T1000 (cell line): ENCODE measurements at places on chromosomes 12 and 14.

DNA sequence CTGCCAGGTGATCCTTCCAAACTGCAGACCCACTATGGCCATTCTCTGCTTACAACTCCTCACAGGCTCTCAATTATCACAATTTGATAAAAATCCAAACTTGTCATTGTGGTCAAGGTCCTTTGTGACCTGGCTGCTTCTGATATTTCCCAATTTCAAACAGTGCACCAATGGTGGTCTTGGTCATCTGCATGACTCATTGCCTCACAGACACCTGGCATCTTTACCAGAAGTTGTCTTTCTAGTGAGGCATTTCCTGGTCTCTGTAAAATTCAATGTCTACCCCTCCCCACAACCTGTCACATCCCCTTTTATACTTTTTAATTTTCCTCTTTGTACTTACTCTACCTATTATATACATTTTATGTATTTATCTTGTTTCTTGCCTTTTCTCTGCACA, 17.8 kb upstream of the PAPOLA start:
- DNase-seq, result no peak

DNA sequence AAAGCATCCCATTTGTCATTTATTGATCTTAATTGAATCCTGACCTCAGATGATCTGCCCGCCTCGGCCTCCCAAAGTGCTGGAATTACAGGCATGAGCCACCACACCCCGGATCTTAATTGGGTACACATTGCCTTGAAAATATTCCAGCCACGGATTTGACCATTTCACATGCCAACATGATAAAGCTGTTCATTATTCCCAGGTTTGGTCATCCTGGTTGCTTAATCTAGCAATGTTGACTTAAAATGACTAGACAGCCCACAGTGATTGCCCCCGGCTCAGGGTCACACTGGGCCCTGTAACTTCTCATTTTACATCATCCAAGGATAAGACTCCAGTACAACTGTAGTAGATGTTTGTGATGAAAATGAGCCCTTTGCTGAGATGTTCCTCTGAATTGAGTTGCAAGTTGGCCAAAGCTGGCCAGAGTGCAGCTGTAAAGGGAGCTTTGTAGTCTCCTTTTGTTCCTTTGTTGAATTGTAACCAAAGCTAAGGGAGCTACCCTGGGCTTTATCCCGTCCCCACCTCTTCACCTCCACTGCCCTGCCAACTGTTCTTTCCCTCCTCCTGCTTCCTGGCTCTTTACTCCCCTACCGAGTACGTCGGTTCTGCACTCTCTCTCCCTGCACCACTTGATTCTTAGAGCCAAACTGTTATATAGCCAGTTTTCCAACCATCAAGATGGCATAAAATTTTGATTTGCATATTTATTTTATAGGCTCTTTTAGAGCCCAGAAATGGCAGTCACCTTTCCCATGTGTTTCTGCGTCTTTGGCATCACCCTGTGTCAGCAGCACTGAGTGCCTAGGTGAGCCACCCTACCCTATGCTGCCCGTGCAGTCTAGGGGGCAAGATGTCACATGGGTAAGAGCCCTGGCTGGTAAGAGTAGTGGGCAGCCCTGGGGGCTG, 141.3 kb upstream of the HIF1A start:
- DNase-seq, result peak; percentile 71

- DNase-seq, result no peak
These were observed 23.3 kb downstream of the TMED8 start for GRCh38 chr14:77353469-77354141.

GRCh38 chr12:100403446-100403845, 46.6 kb downstream of the SLC17A8 start:
- DNase-seq, result no peak

GRCh38 chr14:91872517-91873470, 5.5 kb upstream of the TC2N start:
- DNase-seq, result no peak

DNA sequence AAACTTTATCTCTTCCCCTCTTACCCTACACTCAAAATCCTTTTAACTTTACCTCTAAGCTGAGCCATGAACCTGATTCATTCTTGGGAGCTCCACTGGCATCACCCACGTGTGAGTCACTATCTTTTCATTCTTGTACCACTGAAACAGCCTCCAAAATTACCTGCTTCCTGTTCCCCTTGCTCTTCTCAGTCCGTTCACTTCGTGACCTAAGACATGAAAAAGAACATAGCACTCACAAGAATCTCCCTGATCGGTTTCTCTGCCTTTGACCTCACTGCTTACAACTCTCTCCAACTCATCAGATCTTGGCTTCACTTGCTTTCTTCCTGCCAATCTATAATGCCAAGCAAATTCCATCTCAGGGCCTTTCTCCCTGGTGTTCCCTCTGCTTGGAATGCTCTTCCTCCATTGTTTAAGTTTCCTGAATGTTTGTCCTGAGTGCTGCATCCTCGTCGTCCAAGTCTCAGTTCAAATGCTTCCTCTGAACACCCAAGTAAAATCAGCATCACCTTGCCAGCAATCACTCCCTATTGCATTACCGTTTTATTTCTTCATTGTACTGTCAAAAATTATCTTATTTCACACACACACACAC, 9.2 kb downstream of the GLIPR1 start:
- DNase-seq, result no peak

- no peak for DNase-seq
These were observed 21.0 kb downstream of the ALX1 start for GRCh38 chr12:85301051-85301450.

- DNase-seq, result no peak
These were observed 184.4 kb upstream of the HIF1A start for GRCh38 chr14:61510736-61511557.

GRCh38 chr14:45673420-45673819, 420.4 kb upstream of the MIS18BP1 start:
- no peak for DNase-seq

GRCh38 chr14:102342238-102342637, 20.5 kb downstream of the CINP start:
- DNase-seq, result no peak

- no peak for DNase-seq
These were observed 264.7 kb downstream of the APAF1 start for GRCh38 chr12:98909746-98910145.

DNA sequence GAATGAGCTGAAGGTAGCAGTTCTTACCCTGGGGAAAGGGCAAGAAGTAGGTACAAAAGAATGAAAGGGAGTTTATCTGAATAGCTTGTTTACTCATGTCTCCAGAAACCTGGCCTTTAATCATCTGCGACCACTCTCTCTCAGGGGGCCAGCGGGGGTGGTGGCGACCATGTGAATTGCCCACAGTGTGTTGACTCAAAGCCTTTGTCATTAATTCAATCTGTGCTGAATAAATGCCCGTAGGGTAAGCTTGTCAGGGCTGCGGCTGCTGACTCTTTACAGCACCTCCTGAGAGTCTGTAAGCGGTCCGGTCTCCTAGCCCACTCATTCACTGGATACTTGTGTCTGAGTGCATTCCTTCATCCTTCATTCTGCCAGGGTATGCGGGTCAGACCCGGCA, 874.4 kb downstream of the SLC6A15 start:
- DNase-seq, result peak; percentile 61

- no peak for DNase-seq
These were observed 3.2 kb upstream of the MED13L start for GRCh38 chr12:116280595-116281290.

DNA sequence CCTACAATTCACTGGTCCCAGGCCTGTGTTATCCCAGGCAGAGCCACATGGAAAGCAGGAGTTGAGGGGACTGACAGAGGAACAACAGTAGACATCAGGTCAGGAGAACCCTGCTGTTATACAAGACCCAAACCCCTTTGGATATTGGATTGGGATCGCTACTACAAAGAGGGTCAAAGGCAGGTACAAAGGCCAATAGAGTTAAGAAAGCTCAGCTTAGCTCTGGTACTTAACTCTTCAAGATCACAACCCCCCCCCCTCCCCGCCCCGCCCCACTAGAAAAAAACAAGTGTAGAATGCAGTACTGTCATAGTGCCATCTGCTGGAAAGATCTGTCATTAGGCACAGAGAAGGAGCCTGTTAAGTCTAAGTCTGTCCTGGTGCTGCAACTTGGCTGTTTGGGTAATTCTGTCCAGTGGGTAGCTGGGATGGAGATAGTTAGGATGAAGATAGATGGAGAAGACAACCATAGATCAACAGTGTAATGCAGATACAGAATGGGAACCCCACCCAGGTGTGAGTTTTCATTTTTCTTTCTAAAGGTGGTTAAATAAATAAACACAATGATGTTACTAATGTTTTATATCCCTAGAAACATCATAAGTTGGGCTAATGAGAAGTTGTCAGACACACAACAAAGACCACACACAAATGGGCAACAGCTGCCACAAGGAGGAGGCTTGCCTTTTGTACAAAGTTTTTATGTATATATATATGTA, 17.2 kb downstream of the REM2 start:
- DNase-seq, result peak; percentile 4

DNA sequence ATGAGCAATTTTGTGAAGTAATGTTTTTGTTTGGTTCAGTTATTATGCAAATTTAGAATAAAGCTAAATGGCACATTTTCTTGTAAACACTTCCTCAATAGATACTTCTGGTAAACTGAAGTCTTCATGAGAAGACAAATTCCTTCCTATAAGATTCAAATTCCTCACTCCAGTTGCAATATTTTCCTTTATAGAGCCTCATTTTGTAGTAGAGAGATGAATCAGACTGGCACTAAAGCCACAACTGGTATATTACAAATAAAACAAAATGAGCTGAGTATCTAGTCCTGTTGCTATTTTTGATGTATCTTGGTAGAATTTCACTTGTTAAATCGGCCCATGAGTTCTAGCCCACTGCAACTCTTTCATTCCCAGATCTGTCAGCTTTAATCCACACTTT, 5.5 kb downstream of the LGR5 start:
- DNase-seq, result no peak

GRCh38 chr14:89723930-89724627, 230.5 kb downstream of the EFCAB11 start:
- no peak for DNase-seq

- DNase-seq, result no peak
These were observed 97.9 kb upstream of the GARIN6 start for GRCh38 chr12:99549651-99550050.

DNA sequence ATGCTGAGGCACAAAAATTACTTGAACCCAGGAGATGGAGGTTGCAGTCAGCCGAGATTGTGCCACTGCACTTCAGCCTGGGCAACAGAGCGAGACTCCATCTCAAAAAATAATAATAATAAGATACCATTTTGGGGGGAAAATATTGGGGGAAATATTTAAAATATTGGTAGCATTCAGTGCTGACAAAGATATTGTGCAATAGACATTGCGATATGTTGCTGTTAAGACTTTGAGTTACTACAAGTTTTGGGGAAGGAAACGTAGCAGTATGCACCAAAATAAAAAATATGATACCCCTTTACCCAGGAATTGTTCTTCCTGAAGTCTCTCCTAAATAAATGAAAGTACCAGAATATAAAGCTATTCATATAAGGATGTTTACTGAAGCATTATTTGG, 37.7 kb upstream of the MYBPC1 start:
- no peak for DNase-seq
